ENCODE measurements at places on chromosomes 1 and 21. TPM values are rescaled to one million over a fixed set of nuclear protein-coding genes. Genes with fewer than 3 reads are reported as not detected.
A peak's percentile ranks its signal among the peaks of the same experiment; 100 is the strongest.

The KRTAP11-1 gene
- not detected for total RNA-seq

DNA sequence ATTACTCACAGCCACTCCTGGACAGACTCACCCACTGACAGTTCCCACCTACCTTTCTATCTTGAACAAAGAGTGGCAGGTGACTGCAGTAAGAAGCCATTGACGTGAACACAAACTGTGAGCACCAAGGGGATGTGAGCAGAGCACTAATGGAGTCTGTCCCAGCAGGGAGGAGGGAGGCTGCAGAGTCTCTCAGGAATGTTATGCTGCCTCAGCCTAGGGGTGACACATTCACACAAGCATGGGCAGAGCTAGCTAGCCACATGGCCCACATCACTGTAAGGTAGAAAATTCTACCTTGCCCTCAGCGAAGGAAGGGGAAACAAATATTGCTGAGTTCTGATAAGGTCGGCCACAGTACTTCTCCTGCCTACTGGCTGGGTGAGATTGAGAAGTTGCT is 56.8 kb upstream of the PTGFRN start:
- DNase-seq, result no peak

The HEYL gene
- total RNA-seq, result 0.78 TPM

The FALEC gene
- not detected for total RNA-seq

- no peak for DNase-seq
Measured at GRCh38 chr1:21298981-21299391, 8.7 kb upstream of the ECE1 start.

DNA sequence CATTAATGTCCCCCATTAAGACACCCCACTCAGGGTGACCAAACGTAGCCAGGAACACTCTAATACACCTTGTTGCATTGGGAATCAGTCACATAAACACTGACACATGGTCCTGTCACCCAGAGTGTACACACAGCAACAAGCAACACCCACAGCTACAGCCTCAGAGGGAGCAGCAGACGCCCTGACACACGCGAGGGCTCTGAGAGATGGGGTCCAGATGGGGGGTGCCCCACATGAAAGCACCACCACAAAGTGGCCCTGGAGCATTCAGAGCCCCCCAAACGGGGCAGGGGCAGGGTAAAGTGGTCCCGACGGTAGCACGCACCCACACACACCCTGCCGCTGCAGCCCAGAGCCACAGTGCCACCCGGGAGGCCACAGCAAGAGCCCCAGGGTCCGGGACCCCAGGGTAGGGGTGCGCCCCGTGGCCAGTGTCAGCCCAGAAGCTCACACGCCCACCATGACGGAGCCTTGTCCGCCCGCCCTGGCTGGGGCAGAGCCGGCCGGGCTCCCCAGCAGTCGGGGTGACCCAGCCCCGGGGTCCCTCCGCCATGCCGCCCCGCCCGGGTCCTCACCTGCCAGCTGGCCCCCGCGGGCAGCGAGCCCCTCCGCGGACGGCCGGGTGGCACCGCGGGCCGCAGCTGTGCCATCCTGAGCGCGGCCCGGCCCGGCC is 47.3 kb downstream of the RAP1GAP start:
- no peak for DNase-seq

The CELA2A gene
- total RNA-seq, result not detected

The CNKSR1 gene
- 23.7 TPM for total RNA-seq

DNA sequence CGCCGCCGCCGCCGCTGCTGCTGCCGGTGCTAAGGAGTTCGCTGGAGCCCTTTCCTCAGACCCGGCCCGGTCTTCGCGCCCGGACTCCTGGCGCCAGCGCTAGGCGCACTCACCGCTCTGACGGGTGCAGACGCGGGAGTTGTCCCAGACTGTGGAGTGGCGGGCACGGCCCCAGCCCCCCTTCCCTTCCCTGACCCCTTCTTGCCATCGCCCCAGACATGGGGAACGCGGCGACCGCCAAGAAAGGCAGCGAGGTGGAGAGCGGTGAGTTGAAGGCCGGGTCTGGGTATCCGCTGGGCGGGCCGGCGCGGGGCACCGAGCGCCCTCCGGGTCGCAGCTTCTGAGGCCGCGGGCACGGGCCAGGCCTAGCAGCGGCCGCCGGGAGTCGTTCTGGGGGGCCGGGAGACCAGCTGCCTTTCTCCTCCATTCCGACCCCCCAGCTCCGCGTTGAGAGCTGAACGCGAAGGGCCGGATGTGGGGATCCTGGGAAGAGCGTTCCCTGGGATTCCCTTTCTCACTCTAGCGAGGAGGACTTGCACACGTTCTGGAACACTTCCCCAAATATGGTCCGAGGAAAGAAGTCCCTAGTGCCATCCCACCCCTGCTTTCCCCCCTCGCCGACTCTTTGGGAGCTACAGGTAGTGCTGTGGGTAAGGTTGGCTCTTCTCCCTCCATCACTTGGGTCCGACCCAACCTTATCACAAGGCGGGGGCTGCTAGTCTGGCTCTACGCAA is 65.8 kb upstream of the PRKACB start:
- DNase-seq, result no peak

- no peak for DNase-seq
Measured at GRCh38 chr1:9787702-9788101, 36.1 kb downstream of the CLSTN1 start.

GRCh38 chr1:208054911-208055379 is 144.0 kb upstream of the CD34 start:
- no peak for DNase-seq

The ANKRD65 gene
- total RNA-seq, result 1.2 TPM

GRCh38 chr1:206003854-206004800 is 932 bp upstream of the RAB7B start:
- no peak for DNase-seq

- DNase-seq, result no peak
Measured at GRCh38 chr1:73860421-73860950, 337.5 kb downstream of the LRRIQ3 start.

The SLC1A7 gene
- total RNA-seq, result 0.24 TPM

The IGSF21 gene
- total RNA-seq, result 0.44 TPM

GRCh38 chr1:218330043-218330623 is 15.0 kb upstream of the TGFB2 start:
- DNase-seq, result no peak

The RAB7B gene
- total RNA-seq, result 0.15 TPM

DNA sequence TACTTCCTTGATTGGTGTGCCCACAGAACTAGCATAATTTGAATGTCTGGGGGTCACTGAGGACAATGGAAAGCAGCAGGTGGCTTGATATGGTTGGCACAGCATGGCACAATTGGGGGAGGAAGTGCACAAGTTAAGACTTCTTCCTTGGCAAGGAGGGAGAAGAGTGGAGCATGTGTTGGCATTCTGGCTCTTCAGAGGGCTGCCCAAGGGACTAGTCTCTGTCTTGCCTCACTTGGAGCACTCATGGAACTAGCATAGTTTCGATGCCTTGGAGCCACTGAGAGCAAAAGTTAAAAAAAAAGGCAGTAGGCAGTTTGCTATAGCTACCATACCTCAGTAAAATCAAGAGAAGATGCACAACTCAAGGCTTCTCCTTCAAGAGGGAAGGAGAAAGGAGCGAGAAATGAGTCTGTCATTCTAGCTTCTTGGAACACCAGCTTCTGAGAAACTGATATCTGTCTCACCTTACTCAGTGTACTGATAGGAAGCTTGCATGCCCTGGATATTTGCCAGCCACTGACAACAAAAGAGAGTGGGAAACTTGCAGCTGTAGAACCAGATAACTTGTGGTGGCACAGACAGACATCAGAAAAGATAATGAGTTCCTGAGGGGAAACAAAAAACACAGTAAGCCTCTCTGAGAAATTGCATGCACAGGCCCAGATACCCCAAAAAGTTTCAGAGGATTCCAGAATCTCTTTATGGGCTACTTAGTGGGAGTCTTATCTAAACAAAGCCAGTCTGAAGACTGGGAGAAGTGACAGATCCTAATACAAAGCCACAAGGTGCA is 207.5 kb upstream of the SAMSN1 start:
- DNase-seq, result no peak

The PLEKHG5 gene
- total RNA-seq, result 2.3 TPM

The FCRL5 gene
- total RNA-seq, result not detected

The MEF2D gene
- 200 TPM for total RNA-seq

GRCh38 chr1:228314658-228315483 is 91.8 kb downstream of the TRIM11 start:
- DNase-seq, result peak; percentile 55

- no peak for DNase-seq
Measured at GRCh38 chr1:235631816-235632215, 17.8 kb downstream of the GNG4 start.

GRCh38 chr1:32741059-32741412 is 38.5 kb upstream of the SYNC start:
- no peak for DNase-seq

DNA sequence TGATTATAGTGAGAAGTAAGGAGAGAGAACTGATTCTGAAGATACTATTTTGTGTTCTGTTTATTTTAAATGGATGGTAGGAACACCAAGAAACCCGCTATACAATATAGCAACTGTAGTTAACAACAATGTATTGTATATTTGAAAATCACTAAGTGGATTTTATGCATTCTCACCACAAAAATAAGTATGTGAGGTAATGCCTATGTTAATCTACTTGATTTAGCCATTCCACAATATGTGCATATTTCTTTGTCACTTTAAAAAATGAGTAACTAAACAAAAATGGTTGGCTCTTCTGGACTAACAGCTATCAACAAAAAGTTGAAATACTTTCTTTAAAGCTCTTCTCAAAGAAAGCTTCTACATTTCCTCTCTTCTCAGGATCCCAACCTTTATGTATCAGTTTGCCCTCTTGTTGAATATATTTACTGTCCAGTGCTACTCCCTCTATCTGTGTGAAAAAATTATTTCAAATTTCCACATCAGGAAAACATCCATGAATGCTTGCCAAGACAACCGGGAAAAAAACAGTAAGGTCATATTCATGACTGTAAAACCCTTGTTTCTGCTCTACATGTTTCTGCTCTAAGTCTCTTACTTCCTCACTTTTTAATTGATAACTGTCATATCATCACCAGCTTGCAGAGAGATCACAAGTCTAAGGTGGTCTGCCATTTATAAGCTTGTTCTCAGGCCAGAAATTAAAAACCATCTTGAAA is 27.0 kb downstream of the CLCA4 start:
- no peak for DNase-seq

DNA sequence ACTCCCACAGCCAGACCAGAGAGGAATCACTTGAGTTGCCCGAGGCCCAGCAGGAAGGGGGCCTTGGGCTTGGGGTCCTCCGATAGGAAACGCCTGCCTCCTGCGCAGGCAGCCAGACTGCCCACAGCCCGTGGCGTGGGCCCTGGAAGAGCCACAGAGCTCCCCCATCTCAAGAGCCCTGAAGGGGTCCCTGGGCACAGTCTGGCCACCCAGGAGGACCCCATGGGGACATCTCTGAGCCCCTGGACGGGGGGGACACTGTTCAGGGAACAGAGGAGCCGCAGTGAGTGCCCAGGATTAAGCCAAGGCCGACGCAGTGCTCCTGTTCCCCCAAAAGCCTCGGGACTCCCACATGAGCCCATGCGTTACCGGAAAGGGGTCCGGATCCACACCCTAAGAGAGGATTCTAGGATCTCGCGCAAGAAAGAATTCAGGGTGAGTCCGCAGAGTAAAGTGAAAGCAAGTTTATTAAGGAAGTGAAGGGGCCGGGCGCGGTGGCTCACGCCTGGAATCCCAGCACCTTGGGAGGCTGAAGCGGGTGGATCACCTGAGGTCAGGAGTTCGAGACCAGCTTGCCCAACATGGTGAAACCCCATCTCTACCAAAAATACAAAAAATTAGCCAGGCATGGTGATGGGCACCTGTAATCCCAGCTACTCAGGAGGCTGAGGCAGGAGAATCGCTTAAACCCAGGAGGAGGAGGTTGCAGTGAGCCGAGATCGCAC is 38.1 kb upstream of the LBR start:
- DNase-seq, result no peak

The KCNK2 gene
- 2.4 TPM for total RNA-seq

DNA sequence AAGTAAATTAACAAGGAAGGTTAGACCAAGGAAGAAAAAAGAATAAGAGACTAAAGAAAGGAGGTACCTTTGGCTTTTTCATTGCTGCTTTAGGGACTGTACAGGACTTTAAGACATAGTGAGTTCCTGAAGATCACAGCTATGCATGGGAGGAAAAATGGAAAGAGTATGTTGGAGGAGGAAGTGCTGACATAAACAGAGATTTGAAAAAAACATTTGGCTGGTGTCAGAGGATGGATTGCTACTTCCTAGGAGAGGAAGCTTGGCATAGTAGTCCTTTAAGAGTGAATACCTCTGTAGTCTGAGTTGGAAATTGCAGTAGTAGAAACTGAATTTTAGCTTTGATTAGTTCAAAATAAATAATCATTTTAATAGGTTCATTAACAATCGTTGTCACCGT is 398.4 kb downstream of the RYR2 start:
- DNase-seq, result no peak

GRCh38 chr21:46193829-46194373 is 9.6 kb upstream of the SPATC1L start:
- no peak for DNase-seq

GRCh38 chr1:19006000-19006399 is 49.5 kb upstream of the IFFO2 start:
- no peak for DNase-seq

The OR2L8 gene
- total RNA-seq, result not detected

DNA sequence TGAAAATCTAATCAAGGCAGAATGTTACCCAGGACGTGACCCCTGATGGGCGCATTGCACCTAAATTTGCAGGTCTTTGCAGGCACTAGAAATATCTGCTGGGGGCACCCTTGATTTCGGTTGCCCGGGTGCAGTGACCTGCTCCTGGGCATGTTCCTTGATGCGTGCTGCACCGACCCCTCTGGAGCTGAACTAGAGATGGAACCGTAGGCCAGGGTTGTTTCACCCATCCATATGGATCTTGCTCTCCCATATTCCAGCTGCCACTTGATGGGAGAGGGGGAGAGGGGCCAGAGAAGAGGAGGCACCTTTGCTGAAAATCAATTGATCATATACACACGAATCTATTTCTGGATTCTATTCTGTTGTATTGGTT is 8.4 kb upstream of the COL18A1 start:
- DNase-seq, result peak; percentile 7

The AADACL4 gene
- not detected for total RNA-seq

The AMY1C gene
- total RNA-seq, result not detected

DNA sequence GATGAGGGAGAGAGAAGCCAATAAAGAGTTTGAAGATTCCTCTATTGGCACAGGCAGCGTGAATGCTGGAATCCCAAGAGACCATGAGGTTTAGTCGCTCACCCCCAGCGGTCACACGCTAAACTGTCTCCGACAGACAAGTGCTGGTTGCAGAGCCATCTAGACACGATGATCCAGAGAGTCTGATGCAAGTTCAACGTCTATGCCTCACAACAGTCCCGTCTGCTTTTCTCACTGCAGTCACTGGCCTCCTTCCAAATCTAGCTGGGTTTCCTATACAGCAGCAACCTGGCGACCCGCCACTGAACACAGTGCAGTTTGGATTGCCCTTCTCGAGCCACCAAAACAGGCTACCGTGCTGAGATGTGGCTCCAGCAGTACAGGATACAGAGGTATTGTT is 98.6 kb upstream of the KRTAP19-8 start:
- DNase-seq, result no peak

DNA sequence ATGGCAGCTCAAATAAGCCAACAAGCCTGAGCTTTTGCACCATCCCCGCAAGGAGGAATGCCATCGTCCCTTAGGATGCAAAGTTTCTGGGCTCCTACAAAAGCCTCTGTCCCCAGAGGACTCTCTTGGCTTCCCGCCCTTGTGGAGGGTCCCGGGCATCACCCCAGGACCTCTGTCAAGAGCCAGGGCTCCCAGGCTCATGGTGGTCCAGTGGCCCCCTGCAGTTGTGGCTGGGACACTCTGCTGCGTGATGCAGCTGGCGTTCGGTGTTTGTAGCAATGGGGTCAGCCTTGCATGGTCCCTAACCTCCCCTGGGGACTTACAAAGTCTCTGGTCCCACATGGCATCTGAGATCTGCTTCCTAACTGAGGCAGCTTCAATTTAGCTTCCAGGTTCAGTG is 104.7 kb downstream of the RIPK4 start:
- no peak for DNase-seq
